ENCODE measurements at places on chromosomes 3 and 15.

DNA sequence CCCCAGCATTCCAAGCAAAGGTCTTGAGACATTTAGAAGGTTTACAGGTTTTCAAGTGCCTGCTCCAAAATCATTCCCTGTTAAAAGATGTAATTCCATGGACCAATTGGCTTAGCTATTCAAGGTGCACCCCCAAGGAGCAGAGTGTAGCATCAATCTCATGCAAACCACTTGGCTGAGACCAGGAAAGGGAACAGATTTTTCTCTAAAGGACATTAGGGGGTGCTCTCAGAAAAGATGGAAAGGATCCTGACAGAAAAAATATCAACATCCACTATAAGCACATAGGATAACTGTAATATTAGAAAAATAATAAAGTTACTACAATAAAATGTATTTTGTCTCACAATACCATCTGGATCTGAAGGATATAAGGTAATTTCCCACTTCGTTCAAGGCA is 328.0 kb upstream of the CDIN1 start:
- no peak for DNase-seq

DNA sequence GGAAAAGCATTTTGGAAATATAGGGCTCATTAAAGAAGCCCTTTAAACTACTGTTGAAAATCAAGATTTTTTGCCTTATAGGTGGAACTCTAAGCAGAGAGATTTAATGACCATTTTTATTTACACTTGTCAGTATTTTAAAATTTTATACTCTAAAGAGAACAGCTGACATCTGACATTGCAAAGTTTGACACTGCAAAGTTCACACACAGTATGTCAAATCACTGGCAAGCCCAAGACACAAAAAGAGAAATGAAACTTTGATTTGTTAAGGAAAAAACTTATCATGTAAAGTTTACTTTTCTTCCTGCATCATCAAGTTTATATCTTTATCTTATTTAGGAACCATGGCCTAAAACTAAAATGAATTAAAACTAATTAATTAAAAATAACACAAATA is 40.2 kb downstream of the DPH6 start:
- DNase-seq = no peak

DNA sequence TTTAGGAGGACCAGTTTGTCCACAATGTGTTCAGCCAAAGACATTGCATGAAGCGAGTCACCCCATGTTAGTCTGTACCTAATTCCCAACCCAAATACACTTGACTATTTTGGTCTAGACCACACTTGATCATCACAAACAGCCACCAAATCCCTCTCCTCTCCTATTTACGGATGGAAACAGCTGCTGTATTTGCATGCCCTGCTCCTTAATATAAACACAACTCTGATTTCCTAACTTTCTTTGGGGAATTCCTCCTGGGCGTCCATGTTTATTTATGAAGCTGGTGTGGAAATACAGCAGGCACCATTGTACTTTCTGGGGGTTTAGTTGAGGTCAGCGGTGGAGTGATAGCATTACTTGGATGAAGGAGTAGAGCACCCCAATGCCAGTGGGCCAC is 235.2 kb downstream of the TLE3 start:
- no peak for DNase-seq

DNA sequence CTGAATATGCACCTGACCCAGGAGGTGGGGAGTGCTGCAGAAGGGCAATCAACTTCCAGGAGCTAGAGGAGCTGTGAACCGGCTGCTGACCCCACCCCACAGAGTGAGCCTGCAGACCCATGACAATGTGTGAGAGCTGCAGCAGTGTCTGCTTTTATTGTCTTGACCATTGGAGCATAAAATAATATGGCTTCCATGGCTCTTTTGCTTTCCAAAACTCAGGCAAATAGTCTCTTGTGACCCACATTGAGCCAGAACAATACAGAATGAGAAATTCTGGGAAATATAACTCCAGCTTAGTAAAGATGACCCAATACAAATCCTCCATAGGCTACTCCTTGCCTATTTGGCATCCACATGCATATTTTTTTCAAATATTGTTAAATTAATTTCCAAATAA is 309.6 kb downstream of the PYDC2 start:
- DNase-seq = no peak

DNA sequence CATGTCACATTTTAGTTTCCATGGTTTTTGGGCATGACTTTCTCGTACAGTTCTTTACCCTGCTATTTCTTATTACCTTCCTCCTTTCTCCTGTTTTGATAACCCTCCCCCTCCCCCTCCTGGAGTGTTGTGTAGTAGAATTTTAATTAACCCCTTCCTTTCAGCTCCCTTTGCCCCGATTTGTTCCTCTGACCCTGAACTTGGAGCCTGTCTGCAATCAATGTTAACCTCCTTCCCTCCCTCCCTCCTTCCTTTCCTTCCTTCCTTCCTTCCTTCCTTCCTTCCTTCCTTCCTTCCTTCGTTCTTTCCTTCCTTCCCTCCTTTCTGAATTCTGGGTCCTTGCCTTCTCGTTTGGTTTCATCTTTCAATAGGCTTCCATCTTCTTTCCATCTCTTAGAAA is 90.4 kb downstream of the ECT2 start:
- no peak for DNase-seq

DNA sequence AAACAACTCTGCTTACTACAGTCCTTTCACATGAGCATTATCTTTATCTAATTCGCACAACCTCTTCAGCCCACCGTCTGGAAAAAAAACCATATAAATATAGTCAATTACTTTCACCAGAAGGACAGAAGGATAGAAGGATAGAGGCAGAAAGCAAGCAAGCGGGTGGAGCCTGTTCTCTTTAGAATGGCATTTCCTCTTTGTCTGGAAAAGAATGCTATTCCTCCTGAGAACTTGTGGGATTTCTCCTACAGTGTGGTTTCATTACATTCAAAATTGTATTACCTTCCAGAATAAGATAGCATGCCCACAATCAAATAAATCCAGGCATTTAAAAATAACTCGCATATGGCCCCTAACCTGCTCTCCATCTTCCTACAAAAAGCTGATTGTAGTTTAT is 23.1 kb downstream of the SLC30A4 start:
- no peak for DNase-seq

Data from progenitor cell of endocrine pancreas (in vitro differentiated cells).